NCI-H82 (cell line): ENCODE measurements at places on chromosomes 3 and 15.

- no peak for DNase-seq
Observed at GRCh38 chr15:60809375-60809774, 330.4 kb upstream of the ICE2 start.

DNA sequence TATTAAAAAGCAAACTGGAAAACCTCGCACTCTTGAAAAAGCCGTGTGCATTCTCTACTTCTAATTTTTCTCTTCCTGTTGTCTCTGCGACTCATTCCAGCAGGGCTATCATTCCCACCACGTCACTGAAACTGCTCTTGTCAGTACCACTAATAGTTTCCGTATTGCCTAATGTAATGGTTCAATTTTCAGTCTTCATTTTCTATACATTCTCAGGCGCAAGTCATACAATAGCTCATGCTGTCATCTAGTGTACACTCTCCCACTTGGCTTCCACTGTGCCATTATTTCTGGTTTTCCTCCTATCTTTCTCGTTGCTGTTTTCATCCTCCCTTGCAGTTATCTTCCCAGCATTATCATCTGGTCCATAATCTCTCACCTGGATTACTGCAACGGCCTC is 160.2 kb downstream of the SPATA16 start:
- DNase-seq = no peak

DNA sequence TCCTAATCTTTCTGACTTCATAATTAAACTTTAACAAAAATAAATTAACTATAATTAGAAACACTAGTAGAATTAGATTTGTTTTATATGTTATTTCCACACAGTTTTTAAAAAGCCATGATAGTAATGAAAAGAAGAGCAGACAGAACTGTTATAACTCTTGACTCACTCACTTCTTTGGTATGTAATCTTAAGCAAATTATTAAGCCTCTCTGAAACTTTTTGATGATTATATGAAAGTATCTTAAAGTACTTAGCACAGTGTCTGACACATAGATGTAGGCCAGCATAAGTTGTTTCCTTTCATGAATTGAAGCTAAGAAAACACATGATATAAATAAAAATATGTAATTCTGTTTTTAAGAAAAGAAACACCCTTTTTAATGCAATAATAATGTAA is 123.6 kb upstream of the MLF1 start:
- no peak for DNase-seq

DNA sequence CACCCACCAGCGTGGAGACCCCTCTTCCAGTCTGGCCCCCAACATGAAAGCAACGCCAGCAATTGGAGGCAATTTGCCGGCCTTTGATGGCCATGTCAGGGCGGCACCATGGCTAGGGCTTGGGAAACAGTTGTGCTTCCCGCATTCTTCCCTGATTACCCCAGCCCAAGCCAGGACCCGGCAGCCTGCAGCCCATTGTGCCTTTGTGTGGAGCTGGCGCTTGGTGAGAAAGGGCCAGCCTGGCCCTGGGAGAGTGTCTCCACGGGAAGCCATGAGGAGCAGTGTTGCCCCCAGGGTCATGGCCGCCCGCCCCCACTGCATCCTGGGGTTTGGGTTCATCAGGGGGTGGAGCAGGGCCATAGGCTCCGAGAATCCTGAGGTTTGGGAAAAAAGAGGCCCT is 66.0 kb downstream of the DNAJB8 start:
- no peak for DNase-seq

DNA sequence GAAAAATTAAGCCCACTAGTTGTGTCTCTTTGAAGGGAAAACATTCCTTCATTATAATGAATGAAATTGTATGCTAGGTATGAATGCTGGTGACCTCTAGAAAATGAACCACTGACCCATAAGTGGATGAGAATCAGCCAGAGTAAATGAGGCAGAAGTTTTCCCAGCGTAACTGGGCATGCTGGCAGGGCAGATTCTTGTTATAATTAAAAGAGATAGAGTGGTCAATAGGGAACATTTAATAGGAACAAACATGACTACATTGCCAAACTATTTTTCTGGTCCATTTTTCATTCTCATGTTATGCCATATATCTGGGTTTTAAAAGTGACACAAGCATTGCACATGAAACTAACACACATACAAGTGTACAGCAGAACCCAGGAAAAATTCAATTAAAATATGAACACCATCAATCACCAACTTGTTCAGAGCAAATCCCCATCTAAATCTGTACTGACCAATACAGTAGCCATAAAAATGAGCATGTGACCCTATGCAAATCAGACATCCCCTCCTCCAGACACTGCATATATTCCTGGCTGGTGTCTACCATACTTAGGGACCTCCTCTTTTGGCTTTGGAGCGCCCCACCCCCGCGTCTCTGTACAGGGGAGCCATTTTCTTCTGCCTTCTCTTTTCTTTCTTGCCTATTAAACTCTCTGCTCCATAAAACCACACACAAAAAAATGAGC is 4.0 kb downstream of the CLRN1 start:
- no peak for DNase-seq

DNA sequence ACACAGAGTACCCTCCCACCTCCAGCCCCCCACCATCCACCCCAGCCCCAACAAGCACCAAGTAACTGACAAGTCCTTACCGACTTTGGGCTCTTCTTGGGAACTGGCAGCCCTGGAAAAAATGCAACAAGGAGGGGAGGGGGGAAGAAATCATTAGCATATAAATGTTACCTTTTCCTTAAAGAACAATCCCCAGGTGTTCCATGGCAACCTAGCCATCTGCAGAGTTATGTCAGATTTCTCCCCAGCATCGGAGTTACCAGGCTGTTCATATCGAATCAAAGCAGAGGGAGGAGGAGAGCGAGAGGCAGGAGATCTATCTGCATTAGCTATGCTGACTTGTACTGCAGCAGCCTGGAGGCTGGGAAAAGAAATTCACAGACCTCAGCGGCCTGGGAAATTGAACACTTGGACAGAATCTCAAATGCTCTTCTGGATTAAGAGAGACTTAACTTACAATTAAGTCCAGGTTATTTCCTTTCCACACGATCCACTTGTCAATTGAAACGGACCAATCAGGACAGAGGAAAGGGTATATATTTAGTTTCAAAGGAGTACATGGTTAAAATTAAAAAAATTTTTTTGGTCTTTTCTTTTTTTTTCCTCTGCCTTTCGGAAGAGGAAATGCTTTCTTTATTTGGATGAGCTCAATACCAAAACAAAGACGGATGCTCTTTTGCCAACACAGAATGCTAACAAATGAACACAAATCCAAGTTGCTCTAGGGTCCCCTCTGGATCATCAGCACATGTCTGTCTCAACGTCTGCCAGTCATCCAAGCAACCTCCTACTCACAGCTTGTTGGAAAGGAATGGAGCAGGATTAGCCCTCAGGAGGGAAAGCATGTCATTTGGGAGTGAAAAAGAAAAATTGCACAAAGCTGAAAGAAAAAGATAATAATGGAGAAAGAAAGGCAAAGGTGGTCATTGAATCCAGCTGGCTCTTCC is 637.1 kb downstream of the MAGI1 start:
- DNase-seq = no peak

DNA sequence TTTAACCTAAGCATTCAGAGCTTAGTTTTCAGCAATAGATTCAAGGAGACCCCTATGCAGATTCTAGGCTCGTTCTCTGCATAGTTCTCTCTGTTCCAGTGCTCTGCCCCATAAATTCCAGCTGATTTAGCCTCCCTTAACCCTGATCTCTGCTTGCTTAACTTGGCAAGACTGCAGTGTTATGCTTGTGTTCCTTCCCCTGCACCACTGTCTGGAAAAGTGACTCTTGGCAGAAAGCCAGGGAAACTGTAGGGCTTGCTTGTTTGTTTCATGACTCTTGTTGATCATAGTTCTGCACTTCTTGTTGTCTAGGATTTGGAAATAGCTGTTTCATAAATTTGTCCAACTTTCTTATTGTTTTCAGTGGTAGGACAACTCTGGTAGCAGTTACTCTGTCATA is 40.1 kb downstream of the ANAPC13 start:
- DNase-seq = peak; percentile 54

DNA sequence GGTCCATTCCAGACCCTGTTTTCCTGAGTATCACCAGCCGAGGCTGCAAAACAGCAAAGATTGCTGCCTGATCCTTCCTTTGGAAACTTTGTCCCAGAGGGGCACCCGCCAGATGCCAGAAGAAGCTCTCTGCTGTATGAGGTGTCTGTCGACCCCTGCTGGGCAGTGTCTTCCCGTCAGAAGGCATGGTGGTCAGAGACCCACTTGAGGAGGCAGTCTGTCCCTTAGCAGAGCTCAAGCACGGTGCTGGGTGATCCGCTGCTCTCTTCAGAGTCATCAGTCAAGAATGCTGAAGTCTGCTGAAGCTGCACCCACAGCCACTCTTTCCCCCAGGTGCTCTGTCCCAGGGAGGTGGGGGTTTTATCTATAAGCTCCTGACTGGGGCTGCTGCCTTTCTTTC is 1121.2 kb downstream of the NSUN3 start:
- DNase-seq = no peak

GRCh38 chr15:40562691-40563090 is 2.2 kb downstream of the CCDC32 start:
- no peak for DNase-seq
